A172 (cell line): ENCODE measurements at places on chromosomes 16 and 17.
A peak's percentile ranks its signal among the peaks of the same experiment; 100 is the strongest.

GRCh38 chr17:57674894-57675293 is 70.2 kb downstream of the CCDC182 start:
- DNase-seq: no peak

DNA sequence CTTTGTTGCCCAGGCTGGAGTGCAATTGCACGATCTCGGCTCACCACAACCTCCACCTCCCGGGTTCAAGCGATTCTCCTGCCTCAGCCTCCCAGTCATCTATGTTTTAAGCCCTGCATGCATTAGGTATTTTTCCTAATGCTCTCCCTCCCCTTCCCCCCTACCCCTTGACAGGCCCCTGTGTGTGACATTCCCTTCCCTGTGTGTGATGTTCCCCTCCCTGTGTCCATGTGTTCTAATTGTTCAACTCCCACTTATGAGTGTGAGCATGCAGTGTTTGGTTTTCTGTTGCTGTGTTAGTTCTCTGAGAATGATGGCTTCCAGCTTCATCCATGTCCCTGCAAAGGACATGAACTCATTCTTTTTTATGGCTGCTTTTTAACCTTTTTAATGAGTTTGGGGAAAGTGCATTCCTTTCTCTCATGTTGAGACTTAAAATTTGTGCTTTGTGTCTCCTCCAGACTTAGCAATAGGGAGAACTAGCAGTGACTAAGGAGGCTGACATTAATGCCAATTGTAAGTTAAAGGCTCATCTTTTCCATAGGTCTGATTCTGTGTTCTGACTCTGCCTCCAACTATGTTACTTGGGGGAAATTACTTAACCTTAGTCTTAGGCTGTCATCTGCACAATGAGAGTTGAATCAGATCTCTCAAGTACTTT is 17.7 kb upstream of the PHAF1 start:
- DNase-seq: no peak

DNA sequence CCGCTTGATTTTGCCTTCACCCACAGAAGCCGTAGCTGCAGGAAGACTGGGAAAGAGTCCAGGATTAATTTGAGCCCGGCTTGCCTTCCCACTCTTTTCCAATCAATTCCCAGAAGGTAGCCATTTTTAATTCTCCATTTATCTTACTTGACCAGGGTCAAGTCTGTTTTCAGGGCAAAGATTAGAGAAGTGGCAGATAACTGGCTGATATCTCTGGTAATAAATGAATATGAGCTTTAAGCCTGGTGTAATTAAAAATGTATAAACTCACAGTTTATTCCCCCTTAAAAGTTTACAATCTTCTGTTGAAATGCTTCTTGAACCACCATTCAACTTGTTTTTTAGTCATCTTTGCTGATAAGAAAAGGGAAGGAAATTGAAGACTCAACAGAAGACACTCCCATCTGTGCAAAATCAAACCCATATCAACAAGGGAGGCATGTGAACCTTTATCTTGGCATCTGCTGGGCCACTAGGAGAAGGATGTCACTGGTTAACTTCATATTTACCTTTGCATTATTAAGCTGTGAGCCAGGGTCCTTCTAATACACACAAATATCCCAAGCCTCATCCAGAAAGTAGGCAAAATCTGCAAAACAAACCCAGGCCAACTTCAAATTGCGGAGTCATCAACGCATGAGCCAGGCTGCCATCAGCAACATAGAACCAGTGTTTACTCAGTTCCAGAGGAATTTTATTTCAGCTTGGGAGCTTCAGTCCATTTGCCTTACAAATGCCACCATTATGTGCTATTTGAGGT is 314.6 kb upstream of the MAF start:
- DNase-seq: no peak

DNA sequence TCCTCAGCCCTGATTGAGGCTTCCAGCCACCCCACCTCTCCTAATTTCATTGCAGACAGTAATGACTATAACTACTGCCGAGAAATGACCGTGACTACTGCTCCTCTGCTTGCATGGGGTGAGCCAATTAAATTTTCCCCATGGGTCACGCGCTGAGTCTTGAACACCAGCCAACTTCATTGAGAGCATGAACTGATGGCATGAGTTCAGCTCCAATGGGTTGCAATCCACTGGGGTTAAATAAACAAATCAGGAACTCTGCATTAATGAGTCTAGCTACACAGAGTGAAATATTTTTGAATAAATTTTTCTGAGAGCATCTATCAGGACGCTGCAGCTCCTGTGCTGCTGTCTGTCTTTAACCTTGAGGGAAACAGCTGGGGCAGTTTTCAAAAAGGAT is 61.6 kb upstream of the CLEC3A start:
- DNase-seq: no peak

- DNase-seq: no peak
Measured at GRCh38 chr17:58332778-58333735, 4.5 kb upstream of the TSPOAP1 start.

DNA sequence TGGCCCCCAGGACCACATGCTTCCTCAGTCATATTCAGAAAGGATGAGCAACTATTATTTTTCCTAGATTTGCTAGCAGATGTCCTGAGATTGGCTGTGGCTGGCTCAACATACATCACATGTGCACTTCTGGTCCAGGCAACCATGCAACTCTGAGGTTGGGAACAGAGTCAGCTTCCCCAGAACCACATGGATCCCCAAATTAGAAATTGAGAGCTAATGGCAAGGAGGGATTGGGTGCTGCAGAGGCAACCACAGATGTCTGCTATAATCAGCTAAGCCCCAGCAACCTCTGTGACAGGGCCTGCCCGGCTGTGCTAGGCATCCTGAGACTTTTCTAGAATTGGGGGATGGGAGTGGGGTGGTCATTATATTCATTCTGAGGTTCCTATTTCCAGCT is 33.8 kb upstream of the CLEC18A start:
- DNase-seq: peak; percentile 8

DNA sequence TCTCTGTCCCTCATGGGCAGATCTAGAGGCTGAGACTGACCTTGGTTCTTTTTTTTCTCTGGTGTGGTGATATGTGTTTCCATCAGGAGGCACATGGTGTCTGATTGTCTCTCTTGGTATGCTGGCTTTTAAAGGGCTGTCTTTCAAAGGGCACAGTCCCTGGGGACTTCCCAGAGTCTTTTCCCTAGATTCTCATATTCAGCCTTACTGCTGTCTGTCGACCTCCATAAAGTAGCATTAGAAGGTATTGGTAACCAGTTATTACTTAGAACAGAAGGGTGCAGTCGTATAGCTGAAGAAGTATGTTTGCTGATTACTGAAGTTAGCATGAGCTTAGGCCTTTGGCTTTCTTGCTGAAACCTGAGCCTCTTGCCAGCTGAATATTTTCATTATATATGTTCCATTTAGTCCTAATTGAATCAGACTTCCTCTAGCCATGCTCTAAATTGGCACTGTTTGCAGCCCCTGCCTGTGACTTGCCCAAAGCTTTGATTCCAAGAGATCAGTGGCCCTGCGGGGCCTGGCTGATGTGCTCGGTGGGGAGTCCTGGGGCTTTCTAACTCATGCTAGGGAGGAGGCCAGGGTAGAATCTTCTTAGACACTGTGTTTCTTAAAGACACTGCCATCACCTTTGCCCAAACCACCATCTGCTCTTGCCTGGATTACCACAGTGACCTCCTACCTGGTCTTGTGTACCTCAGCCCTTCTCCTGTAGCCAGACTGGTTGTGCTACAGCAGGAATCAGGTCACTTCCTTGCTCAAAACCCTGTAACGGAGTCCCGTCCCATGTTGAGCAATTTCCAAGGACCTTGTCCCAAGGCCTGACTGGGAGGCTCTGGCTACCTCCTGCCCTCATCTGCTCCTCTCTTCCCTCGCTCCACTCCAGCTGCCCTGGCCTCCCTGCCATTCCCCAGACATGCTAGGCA is 71.5 kb downstream of the WWP2 start:
- DNase-seq: no peak

- no peak for DNase-seq
Measured at GRCh38 chr16:66575060-66575459, 4.2 kb upstream of the CMTM2 start.

GRCh38 chr17:80640366-80641084 is 95.9 kb downstream of the RPTOR start:
- DNase-seq: no peak

GRCh38 chr17:57586196-57586740 is 158.8 kb downstream of the CCDC182 start:
- DNase-seq: no peak

DNA sequence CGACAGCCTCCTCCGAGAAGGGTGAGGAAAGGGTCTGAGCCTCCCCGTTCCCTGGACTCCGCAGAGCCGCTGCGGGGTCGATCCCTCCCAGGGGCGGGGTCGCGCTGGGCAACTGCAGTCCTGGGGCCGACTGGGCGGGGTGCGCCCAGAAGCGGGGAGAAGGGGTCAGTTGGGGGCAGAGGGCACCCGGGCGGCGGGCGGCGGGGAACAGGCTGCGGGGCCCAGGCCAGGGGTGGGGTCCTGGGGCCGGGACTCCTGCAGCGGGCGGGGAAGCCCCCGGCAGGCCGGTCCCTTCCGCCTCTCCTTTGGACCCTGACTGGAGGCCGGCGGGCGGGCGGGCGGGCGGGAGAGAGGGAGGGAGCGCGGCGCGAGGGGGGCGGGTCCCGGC is 352 bp downstream of the GGNBP2 start:
- DNase-seq: no peak

DNA sequence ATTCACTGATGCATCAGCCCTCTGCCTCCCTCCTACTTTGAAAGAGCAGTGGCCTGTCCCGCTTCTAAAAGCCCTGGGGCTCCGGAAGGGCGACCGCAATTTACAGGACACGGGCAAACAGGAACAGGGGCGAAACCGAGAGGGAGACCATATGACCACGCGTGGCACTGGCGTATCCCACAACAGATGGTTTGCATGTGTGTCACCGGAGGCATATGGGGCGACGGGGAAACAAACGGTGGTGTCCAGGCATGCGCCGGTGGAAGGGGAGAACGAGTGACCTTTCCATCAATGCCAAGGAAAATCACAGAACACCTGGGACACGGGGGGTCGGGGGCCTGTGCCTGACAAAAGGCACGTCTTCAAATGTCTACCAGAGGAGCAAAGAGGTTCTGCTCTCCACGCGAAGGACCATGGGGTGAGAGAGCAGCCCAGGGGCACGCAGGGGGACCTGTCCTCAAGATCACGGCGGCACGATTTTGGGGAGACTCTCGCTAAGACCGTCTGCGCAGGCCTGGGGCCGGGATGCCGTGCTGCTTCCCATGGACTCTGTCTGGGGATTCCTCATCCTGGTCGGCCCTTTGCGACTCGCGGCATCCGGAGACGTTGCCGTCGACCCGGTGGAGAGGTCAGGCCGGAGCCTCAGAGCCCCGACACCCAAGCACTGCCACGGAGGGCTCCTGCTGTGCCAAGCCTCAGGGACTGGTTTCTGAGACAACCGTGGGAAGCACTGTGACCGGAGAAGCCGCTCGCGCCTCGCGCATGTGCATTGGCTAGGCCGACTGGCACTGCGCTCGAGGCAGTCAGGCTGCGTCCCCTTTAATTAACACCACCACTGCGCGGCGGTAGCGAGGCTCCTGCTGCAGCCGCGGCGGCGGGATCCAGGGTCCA is 12.8 kb upstream of the KCNJ18 start:
- no peak for DNase-seq

- peak; percentile 47 for DNase-seq
Measured at GRCh38 chr17:71217769-71218168, 903.1 kb upstream of the SOX9 start.

DNA sequence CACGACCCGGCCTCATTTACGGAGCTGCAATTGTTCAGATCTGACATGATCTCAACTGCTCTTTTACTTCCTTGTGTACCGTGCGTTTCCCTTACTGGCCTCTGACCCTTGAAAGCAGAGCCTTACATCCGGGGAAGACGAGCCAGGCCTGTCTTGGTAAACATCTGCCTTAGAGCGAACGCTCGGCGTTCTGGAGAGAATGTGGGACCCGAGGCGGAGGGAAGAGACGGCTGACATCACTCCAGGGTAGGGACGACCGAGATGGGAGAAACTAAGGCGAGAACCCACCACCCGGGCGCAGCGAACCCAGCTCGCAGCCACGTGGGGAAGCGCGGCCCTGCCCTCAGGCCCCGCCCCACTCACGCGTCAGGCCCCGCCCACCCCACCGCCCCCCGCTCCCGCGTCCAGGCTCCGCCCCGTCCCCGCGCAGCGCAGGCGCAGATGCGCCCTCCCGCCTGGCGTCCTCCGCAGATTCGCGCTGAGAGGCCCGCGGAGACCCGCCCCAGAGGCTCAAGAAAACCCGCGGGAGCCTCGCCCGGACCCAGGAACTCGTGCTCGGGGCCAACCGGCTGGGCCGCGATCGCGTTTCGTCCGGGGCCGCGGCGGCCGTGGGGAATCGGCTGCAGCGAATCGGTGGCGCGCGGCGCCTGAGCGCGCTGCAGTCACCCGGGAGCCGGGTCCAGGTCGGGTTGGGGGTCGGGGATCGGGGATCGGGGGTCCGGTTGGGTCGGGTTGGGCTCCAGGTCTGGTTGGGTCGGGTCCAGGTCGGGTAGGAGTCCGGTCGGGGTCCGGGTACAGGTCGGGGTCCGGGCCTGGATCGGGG is at the start of gene TELO2:
TELO2 (plus strand) TSS at position 438 of the 823 bp plus-strand sequence. CDS start 922 bp downstream, outside the sequence.
- peak; percentile 42 for DNase-seq
